ENCODE measurements at places on chromosomes 2 and 18. TPM values are rescaled to one million over a fixed set of nuclear protein-coding genes. Genes with fewer than 3 reads are reported as not detected.

The PAX8 gene
- 0.18 TPM for total RNA-seq

The CAPN14 gene
- total RNA-seq, result 0.07 TPM

The STARD6 gene
- 0.33 TPM for total RNA-seq

The SLC23A3 gene
- total RNA-seq, result 0.59 TPM

The TMEM17 gene
- 1.5 TPM for total RNA-seq

Data from pulmonary artery endothelial cell (primary cell).